ENCODE measurements at places on chromosomes 5 and 9. TPM values are rescaled to one million over a fixed set of nuclear protein-coding genes. Genes with fewer than 3 reads are reported as not detected.

Gene CARTPT
- not detected for total RNA-seq

Gene HAVCR2
- 7.7 TPM for total RNA-seq

- DNase-seq, result no peak
Observed at GRCh38 chr9:135971111-135971766, 10.1 kb upstream of the UBAC1 start.

- no peak for DNase-seq
Observed at GRCh38 chr5:79756076-79756475, 66.4 kb downstream of the CMYA5 start.

DNA sequence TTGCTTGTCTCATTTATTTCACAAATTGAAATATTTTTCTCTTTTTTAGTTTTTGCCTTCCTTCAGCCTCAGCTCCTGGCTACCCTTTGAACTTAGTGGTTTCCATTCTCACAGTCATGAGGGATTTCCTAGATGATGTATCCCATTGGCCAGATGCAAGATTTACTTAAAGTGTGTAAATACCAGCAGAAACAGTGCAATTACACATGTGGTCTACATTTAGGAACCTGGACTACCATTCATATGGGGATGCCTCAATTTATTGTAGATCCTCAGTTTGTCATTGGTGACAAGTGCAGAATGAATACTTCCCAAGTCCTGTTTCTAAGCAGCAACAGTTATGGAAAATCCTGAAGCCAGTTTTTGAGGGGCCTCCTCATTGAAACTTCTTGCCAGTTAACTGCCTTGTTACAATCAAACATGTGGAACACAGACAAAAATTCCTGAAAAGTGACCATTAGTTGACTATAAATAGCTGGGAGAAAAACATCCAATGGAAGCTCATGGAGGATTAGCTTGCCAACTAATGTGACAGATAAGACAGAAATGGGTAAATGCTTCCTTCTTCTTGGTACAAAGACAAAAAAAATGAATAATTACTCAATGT lies 113.6 kb upstream of the FER start:
- DNase-seq, result no peak

Gene CDK5RAP2
- 127 TPM for total RNA-seq

DNA sequence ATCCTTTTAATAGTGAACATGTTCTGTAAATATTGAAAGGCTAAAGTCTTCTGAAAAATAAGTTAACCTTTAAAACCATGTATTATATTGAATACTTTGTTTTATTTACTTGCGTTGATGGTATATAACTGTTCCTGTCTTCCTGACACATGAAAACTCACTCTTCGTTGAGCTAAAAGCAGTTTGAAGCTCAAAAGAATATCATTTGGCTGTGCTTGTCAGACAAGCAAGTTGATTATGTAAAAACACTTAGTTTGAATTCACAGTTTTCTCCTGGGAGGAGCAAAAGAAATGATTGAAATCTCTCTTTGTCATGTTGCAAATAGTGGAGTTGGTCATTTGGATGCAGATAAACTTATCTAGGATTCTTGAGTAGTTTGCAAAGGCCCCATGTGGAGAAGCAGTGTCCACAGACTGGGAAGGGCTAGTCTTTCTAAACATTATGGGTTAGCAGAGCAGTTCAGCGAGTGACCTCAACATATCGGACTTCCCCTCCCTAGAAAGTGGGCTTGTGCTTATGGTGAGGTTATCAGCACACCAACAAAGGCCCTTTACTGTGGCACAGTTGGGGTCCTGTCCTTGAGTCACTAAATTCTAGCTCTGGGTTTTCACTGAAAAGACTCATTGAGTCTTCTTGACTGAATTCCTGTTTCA lies 290.4 kb downstream of the CSNK1G3 start:
- no peak for DNase-seq

Gene FBXO10
- 10.8 TPM for total RNA-seq

GRCh38 chr9:109108318-109108717 lies 11.4 kb downstream of the TMEM245 start:
- no peak for DNase-seq

Gene CENPH
- 1.3 TPM for total RNA-seq

- DNase-seq, result no peak
Observed at GRCh38 chr5:56142614-56143372, 90.3 kb downstream of the ANKRD55 start.

DNA sequence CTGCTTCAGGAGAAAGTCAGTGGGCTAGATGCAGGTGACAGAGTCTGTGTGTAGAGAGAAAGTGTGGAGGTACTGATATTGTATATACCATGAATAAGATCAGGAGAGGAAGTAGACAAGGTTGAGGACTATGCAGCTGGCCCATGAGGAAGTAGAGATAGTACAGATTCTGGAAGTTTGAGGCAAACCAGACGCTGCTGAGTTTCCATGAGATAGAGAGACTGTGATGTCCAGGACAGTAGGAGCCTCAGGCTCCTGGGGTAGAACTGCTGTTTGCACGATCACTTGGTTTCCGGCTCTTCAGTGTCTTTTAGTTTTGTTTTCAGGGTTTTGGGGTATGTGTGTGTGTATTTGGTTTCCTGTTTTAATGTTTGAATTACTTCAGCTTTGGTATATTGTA lies 13.6 kb downstream of the OTULINL start:
- no peak for DNase-seq

Gene ZNF366
- 4.4 TPM for total RNA-seq

DNA sequence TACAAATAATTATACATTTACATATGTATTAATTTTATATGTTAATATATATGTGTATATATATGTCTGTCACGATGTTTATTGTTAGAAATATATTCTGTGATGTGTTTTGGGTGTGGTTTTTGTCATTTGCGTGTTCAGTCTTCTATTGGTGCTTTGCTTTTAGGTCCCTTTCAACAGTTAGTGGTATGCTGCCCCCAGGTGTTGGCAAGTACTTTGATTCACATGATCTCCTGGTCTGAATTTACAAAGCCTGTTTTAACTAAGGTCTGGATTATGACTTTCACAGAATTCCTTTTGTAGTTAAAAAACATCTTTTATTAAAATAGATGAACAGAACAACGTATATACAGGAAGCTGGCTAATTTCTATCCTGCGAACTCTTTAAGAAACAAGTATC lies 271.5 kb downstream of the CCDC171 start:
- DNase-seq, result no peak

GRCh38 chr9:14107977-14108376 lies 206.0 kb downstream of the NFIB start:
- DNase-seq, result no peak

DNA sequence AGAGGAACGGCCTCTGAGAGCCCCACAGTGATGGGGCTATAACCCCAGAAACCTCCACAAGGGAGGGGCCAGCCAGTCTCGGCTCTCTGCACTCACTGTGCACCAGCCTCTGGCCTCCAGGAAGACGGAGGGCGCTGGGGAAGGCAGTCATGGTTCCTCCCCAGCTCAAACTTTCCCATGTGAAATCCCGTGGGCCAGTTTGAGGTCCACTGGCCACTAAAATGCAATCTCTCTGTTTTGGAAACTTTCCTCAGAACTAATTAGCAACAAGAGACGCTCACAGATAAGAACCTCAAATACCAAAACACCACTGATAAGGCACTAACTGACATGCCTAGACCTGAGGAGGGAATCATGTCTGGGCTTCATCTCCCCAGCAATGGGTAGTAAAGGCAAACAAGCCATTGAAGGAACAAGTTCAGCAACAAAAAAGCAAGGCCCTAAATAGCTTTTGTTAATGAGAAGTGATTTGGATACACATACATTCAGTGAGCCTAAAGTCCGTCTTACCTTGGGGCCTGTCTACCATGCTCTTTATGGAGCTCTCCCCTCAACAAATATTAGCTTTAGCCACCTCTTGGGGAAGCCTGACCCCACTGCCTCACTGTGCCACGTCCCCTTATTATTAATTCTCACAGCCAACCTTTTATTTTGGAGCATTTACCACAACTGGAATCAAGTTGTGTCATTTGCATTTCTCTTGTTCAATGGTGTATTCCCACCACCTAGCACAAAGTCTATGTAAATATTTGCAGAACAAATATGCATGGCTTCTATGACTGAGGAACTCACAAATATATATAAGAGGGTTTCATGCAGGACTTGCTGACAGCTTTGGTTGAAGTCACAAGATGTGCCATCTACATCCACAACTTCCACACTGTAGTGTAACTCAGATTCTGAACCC lies 56.1 kb upstream of the GLRX start:
- no peak for DNase-seq

Gene RAPGEF6
- total RNA-seq, result 26.4 TPM

GRCh38 chr9:81771571-81771970 lies 82.2 kb upstream of the TLE1 start:
- DNase-seq, result no peak

DNA sequence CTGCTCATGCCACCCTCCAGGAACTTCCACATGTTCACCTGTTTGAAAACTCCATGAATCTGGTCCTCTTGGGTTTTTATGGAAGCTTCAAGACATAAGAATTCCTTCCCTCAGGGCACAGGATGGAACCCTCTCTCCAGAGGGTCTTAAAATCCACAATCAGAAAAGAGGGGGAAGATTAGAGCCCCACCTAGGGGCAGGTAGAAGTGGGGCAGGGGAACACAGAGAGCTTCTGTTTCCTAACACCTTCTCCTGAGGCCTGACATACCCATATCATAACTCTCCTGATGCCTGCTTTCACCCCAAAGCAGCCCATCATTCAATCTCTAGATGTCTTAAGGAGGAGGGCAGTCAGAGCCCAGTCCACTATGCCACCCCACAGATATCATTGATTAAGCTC lies 1087.7 kb upstream of the ARRDC3 start:
- DNase-seq, result no peak

- no peak for DNase-seq
Observed at GRCh38 chr9:99506747-99507348, 284.8 kb downstream of the SEC61B start.

Gene GPX8
- total RNA-seq, result 21.8 TPM

- no peak for DNase-seq
Observed at GRCh38 chr9:77010527-77010926, 8.9 kb upstream of the FOXB2 start.

Gene LCN15
- total RNA-seq, result not detected

GRCh38 chr9:111969061-111969460 lies 72.4 kb downstream of the UGCG start:
- DNase-seq, result no peak

DNA sequence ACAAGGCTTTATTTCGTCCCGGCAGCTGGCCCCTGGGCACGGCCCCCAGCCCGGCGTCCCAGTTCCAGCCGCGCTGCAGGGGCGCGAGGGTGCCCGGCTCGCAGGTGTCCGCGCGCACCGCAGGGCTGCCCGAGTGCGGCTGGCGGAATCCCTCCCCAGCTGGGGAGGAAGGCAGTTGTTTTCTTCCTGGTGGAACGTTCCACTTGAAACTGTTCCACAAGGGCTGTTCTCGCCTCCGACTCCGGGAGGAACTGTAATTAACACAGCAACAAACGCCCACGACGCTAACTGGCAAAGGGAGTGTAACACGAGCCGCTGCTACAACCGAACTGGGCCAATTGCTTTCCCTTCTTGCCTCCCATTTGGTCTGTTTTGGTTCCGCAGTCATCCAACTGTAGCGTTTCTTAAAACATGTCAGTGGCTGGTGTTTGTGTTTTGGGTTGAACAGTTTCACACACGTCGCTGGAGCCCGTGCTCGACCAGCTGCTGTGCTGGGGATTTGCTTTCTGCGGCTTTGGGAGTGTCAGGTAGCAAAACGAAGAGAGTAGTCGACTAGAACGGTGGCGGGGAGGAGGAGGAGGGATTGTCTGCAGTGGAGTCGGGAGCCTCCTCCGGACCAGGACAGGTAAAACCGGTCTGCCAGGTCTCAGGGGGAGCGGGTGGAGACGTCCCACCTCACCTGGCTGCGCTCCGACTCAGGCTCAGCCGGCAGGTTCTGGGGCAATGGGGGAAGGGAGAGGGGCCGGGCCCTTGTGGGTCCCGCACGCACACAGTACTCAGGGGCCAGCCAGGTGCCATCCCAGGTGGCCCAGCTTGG lies 131.6 kb upstream of the NIPBL start:
- peak; percentile 11 for DNase-seq

GRCh38 chr5:123265551-123265950 lies 157.7 kb downstream of the CEP120 start:
- no peak for DNase-seq
